NCI-H1436 (cell line): ENCODE measurements at places on chromosomes 7 and 10.
A peak's percentile ranks its signal among the peaks of the same experiment; 100 is the strongest.

- DNase-seq = no peak
Observed at GRCh38 chr10:21010615-21011014, 113.5 kb upstream of the NEBL start.

GRCh38 chr10:13100349-13101294 is 659 bp downstream of the OPTN start:
- DNase-seq = no peak

- DNase-seq = no peak
Observed at GRCh38 chr7:159061674-159062212, 82.9 kb downstream of the VIPR2 start.

DNA sequence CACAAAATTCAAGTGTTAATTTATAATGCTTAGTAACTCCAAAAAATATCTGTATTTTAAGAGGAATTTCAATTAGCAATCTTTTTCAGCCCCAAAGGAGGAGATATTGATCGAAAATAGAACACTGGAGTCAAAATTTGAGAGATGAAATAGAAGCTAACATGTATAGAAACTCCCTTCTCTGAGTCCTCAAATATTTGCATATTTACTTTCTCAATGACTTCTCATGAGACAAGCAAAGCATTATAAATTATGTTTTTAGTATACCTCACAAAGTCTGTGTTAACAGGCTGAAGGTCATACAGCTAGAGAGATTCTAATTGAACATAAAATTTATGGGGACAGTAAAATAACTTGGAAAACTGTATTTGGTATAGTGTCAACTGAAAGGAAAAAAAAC is 260.5 kb downstream of the GPAM start:
- DNase-seq = no peak

DNA sequence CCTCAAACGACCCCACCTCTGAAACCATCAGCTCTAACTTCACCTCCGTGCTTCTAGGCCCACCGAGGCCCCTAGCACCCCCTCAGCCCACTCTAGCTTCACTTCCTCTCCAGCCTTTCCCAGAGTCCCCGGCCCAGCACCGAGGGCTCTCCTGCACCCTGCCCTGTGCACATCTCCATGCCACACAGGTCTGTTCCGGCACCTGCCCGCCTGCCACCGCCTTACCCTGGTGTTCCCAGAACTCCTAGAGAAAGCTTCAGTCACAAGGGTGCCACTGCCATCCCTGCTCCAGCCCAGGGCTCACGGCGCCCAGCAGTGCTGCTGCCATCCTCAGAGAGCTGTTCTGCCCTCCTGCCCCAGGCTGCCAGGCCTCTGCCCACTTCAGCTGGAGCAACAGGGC is 61.3 kb upstream of the INSIG1 start:
- DNase-seq = no peak

DNA sequence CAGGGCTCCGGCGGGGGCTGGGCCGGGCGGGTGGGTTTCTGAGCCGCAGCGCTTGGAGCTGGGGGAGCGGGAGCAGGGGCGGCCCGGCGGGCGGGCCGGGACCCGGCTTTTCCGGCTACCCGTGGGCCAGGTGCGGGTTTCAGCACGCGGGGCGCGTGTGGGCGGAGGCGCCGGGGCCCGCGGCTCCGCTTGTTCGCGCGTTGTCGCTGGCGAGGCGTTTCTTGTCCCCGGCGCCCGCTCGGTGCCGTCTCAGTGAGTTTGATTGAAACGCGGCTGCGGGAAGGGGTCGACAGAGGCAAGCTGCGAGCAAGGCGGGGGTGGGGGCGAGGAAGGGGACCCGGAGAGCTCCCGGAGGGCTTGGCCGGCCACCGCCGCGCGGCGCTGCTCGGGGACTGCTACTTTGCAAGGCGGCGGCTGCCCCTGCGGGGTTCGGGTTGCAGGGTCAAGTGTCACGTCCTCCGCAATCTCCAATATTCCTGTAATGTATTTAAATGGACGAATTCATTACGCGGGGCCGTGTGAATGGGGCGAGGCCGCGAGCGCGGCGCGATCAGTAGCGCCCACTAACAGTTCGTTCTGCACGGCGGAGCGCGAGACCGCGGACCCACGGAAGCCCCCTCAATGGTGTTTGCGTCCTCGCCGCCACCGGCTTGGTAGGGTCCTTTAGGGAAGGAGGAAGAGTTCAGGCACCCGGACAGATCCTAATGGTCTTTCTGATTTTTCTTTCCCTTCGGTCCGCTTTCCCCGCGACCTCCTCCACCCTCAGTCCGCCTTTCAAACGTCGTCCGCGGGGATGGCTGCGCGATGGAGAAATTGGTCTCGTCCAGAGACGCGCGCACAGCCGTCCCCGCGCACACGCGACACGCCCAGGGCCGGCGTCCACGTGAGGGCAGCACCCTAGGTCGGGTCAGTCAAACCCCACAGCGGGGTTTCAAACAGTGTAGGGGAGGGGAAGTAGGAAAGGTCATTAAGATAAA is 76.9 kb downstream of the INSIG1 start:
- DNase-seq = no peak

DNA sequence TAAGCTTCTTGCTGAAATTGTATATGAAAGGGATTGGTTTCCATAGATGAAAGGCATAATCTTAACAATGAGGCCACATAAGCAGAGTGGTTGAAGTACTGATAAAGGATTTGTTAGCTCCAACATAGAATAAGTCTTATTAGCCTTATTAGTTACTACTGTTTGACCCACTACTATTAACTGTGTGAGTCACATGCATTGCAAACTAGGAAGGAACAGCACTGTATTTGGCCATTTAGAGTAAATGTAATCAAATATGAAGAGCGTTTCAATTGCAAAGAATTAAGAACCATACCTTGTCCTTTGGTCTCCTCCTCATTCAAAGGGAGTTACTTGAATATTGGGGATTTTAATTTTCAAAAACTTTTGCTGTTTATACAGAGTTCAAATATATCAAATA is 428.9 kb downstream of the MDFIC start:
- DNase-seq = no peak

GRCh38 chr10:131179361-131179760 is 132.2 kb downstream of the TCERG1L start:
- no peak for DNase-seq

DNA sequence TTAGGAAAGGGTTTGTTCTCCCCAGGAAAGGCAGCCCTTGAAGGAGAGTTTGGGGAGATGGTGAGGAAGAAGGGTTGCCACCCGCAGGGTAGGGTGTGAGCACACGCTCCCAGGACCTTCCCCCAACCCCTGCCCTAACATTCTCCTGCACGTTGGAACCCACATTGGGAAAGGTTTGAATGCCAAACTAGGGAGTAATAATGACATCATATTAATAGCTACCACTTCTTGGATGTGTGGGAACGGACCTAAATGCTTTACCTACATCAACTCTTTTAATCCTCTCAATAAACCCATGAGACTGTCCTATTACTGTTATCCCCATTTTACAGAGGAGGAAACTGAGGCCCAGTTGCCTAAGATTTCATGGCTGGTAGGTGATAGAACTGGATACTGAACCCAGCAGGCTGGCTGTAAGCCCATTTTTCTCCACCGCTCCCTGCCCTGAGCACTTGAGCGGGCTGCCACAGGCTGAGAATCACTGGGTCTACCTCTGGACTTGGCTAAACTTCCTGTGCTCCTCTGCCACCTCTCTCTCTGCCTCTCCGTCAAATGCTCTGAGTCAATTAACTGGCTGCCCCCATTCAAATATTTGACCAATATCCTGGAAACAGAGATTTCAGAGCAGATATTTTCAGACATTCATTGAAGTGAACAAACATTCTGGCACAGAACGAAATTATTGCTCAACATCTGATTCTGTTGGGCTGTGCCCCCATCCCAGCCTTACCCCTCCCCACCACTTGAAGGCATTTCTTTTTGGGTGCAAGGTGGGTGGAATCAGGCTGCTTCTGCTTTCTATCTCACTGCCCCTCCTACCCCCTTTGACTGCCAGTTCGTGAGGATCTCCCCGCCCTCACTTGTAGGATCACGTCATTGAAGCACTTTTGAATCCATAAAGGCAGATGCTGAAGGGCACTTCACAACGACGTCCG is 129.7 kb downstream of the C10orf105 start:
- DNase-seq = peak; percentile 31

GRCh38 chr7:69467826-69468225 is 130.4 kb upstream of the AUTS2 start:
- DNase-seq = no peak

DNA sequence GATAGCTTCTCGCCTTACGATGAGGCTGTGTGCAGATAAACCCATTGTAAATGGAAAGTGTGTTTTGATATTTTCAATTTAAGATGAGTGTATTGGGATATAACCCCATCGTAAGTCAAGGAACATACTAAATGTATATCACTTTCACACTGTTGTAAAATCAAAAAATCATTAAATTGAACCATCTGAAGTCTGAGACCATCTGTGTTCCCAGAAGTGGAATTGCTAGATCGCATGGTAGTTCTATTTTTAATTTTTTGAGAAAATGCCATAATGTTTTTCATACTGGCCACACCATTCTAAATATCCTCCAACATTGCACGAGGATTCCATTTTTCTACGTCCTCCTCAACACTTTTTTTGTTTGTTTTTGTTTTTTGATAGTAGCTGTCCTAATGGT is 209.1 kb upstream of the MTPN start:
- DNase-seq = no peak
